Epithelial cell of esophagus (primary cell): ENCODE measurements at places on chromosomes 4 and X.

DNA sequence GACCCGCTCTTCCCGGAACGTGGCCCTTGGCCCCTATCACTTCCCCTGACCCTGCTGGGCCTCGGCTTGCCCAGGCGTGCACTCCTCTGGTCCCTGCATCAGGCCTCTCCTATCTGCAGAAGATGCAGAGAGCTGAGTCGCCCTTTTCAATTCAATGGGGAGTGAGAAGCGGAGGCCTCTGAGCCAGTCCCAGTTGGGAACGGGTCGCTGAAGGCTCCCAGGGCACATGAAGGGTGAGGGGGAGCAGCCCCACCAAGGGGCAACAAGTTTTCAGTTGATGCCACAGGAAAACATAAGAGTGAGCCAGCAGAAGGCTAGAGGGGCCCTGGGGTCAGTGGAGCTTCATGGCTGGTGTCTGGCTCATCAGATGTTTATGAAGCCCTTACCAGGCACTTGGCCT is 17.1 kb downstream of the PSAPL1 start:
- no peak for DNase-seq

DNA sequence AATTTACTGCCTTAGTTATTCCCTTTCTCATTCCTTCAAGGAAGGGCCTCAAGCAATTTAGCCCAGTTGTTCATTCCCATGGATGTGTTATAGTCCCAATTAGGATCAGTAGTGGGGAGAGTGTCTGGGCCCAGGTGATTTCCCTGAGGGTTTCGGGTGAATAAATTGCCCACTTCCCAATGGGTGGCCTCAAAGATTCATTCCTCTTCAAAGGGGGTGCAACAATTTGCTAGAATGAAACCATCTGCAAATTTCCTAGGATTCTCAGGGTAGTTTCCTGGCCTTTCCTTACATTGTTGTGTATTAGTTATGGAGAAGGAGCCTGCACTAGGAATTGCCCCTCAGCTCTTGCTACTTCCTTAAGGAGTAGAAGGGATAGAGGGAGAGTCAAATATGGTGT is 6.3 kb upstream of the AREG start:
- no peak for DNase-seq

DNA sequence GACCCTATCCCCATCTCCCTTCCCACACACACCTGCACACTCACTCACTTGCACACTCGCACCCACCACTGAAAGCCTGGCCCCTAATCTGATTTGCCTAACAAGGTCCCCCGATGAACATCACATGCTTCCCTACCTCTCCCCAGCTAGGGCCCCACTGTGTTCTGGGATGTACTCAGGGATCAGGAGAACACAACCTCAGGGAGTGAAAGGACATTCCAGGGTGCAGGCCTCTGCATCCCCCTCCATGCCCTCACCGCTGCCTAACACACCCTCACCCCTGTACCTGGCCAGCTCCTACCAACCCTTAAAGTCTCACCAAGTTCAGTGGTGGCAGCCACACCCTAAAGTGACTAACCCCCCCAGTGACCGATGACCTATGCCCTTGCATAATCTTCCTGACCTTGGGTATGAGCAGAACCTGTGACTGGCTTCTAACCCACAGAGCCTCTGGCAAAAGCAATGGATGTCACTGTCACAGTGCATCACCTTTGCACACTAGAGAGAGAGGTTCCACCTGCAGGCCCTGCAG is 2.4 kb upstream of the AFAP1 start:
- DNase-seq = no peak

DNA sequence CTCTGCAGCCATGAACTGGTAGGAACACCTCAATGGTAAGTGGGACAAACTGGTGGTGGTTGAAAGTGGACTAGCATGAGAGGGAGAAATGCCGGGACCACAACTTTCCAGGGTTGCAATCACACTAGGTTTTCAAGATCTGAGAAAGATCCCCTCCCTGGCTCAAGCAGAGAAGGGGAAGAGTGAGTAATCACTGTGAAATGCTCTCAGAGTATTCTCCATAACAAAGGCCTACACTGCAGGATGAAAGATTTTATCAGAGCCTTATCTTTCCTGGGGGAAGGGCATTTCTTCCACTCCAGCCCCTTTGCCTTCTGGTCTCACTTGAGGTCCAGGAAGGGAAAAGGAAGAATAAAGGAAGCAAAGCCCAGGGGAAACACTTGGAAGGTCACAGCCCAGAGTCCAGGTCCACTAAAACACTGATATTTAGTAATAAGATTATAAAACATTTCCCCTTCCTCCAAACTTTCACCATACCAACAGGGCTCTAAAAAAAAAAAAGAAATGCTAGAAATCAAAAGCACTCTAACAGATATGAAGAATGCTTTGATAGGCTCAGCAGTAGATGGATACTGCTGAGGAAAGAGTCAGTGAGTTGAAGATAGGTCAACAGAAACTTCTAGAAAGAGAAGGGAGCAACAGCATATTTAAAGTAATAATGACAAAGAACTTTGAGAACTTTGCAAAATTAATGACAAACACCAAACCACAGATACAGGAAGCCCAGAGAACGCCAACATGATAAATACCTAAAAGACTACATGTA is 95.9 kb downstream of the WDFY3 start:
- DNase-seq = peak; percentile 51

- DNase-seq = no peak
Measured at GRCh38 chr4:7410446-7410845, 24.3 kb downstream of the PSAPL1 start.

DNA sequence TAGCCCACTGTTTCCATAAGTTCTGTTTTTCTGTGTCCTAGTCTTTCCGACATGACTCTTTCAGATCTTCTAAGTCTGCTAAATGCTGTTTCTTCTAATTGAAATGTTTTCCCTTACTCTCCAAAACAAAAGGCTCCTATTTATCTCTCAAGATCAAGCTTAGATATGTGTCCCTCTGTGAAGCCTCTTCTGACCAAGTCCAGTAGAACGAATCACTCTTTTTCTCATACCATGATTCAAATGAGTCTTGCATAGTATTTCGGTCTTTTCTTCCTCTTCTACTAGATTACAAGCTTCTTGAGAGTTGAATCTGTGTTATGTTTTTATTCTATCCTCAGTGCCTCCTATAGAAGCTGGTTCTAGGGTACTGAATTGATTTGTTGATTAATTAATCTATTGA is 45.3 kb upstream of the PRDM8 start:
- DNase-seq = no peak
